ENCODE measurements at places on chromosomes 5 and 9. TPM values are rescaled to one million over a fixed set of nuclear protein-coding genes. Genes with fewer than 3 reads are reported as not detected.

Gene RELL2
- total RNA-seq: 24.8 TPM

- no peak for DNase-seq
These were observed 281.5 kb upstream of the SLC24A2 start for GRCh38 chr9:20070336-20070735.

GRCh38 chr5:157382996-157383800 lies 76.8 kb upstream of the NIPAL4 start:
- DNase-seq: no peak

Gene DMRTA1
- total RNA-seq: not detected

Gene OR1Q1
- not detected for total RNA-seq

Gene DNM1
- 0.26 TPM for total RNA-seq

- no peak for DNase-seq
These were observed 65.0 kb downstream of the RMI1 start for GRCh38 chr9:84045481-84046097.

- DNase-seq: no peak
These were observed 45.6 kb downstream of the CFAP90 start for GRCh38 chr5:7805379-7805778.

Gene FBXW5
- 104 TPM for total RNA-seq

Gene MEIKIN
- total RNA-seq: 0.53 TPM

Gene KLHL9
- total RNA-seq: 16.3 TPM

GRCh38 chr5:115179394-115180164 lies 9.9 kb upstream of the TRIM36 start:
- DNase-seq: no peak

Gene BTNL8
- not detected for total RNA-seq

Measured in CD8-positive, alpha-beta memory T cell (primary cell).